Activated effector memory CD4-positive, alpha-beta T cell treated with Interleukin-2 at 50 U/mL for 16 hours (primary cell): ENCODE measurements at places on chromosomes 5 and 9.

GRCh38 chr9:74865177-74865576, 22.5 kb downstream of the TRPM6 start:
- DNase-seq: no peak

DNA sequence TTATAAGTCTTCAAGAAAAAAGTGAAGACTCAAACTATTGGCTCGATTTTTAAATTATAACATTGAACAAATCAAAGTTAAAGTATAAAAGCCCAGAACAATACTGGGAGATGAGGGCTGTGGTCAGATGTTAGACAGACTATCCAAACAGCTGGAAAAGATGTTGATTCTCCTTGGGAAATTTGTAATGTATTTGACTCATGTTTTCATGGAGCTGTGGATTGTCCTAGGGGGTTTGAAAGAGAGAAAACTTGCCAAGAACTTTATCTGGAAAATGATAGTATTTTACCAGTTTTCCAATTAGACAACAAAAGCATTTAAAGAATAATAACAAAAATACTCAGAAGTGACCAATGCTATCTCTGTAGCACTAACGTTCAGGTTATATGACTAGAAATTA, 339.2 kb downstream of the ARL15 start:
- DNase-seq: no peak

- no peak for DNase-seq
These were observed 194.0 kb downstream of the EFNA5 start for GRCh38 chr5:107476783-107477182.

DNA sequence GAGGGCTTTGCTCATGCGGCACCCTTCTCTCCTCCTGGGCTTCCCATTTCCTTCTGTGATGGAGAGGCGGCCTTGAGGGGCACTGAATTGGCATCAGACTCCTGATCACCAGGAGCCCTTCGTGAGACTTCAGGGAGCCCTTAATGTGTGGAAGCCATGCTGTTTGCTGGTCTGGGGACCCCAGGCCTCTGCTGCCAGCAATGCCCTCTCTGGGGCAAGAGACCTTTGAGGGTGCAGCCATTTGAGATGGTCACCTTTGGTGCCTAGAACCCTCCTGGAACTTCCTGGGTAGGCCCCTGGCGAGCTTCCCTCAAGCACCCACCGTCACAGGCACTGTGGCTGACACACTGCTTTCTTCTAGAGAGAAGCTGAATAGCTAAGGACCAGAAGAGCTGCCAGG, 338.7 kb upstream of the IRX4 start:
- no peak for DNase-seq

DNA sequence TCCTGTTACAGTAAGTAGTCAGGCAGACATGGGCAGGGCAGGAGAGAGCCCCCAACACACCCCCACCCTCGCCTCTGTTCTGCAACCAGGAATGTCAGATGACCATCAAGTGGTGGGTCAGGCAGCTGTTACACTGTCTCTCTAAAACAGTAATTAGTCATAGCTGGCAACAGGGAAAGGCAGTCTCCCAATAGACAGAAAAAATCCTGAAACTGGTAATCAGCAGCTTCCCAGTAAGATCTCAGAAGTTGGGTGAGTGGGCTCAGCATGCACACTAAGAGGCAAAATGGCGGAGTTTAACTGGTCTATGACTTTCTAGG, 90.2 kb downstream of the C5orf15 start:
- DNase-seq: no peak

DNA sequence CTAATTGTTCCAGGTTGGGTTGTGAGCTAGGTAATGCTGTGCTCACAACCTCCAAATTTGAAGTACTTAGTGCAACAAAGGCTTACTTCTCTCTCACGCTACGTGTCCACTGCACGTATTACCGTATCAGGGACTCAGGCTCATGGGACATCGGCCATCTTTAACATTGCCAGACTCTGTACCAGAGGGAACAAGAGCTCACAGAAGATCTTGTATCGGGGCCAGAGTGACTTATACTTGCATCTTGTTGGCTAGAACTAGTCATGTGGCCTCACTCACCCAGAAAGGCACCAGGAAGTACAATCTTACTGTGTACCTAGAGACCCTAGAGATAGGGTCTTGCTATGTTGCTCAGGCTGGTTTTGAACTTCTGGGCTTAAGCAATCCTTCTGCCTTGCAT, 81.1 kb upstream of the KLF9 start:
- no peak for DNase-seq

GRCh38 chr5:180115326-180116076, 43.9 kb upstream of the RNF130 start:
- no peak for DNase-seq
